ENCODE measurements at places on chromosomes 4 and X.

DNA sequence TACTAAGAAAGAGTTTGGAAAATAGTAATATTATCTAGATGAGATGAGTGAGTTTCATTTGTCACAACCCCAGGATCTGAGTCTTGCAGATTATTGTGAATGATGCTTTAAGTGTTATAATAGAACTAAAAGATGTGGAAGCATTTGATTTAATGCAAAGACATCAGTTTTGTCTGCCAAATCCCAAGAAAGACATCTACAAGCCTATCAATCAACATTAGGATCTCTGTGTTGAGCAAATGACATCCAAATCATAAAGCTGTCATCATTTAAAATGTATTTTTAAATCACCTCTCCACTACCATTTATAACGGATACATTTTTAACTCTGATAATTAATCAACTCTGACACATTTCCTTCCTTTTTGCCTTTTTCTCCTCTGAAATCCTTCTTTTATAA lies 310.8 kb upstream of the SLIT2 start:
- no peak for DNase-seq

DNA sequence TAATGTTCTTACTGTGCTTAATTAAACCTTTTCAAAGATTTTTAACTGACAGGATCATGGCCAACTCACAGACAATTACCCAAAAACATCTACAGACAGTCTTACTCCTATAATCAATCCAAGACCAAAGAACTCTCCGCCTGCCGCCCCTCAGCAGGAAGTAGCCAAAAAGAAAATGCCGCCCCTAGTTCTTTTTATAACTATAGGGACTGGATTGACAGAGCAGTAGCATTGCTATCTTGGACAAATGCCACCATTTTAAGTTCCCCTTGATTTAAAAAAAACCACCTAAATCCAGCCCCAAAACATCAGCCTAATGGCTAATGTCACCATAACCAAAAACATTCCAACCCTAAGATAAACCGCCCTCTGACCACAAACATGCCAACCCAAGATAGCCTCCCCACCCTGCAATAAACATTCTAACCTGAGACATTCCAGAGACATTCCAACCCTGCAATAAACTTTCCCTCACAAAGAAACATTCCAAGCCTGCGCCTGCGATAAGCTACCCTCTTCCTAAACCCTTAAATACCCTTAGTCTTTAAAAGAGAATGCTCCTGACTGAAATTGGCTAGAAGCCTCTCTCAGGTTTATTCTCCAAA lies 77.0 kb downstream of the COQ2 start:
- no peak for DNase-seq

DNA sequence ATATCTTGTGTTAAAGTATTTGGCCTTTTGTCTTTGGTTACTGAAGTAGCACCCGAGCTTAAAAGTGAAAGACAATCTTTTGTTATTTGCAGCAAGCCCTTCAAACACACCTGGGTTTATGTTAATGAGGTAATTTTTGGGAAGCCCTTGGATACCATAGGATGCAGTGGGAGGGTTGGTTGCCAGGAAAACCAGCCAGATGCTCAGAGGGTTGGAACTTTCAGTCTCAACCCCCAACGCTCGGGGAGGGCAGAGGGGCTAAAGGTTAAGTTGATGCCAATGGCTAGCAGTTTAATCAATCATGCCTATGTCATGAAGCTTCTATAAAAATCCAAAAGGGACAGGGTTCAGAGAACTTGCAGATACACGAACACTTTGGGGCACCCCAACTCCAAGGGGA lies 17.2 kb upstream of the GPR173 start:
- no peak for DNase-seq

GRCh38 chr4:90570615-90571014 lies 443.4 kb downstream of the CCSER1 start:
- no peak for DNase-seq

- DNase-seq, result no peak
These were observed 1017.6 kb upstream of the HS3ST1 start for GRCh38 chr4:12446256-12446655.

DNA sequence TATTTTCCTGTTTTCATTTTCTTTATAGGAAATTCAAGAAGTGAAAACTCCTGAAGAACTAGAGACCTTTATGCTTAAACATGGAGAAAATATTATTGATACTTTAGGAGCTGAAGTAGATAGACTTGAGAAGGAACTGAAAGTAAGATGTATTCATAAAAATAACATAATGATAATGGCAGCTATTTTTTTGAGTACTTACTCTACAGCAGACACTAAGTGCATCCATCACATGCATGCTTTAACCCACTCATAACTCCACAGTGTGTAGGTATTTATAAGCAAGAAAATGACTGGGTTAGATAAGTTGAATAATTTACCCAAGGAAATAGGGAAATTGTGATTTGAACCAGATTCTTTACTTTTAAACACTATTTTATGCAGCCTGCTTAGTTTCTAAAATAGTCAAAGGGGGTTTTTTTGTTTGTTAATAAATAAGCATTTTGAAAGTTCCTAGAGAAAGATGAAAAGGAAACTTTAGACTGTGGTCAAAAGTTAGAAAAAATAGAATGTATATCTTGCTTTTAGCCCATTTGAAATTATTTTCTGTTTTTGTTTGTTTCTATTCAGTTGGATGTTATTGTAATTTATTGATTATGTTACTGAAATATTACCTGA lies 74.2 kb downstream of the BEND4 start:
- DNase-seq, result no peak

DNA sequence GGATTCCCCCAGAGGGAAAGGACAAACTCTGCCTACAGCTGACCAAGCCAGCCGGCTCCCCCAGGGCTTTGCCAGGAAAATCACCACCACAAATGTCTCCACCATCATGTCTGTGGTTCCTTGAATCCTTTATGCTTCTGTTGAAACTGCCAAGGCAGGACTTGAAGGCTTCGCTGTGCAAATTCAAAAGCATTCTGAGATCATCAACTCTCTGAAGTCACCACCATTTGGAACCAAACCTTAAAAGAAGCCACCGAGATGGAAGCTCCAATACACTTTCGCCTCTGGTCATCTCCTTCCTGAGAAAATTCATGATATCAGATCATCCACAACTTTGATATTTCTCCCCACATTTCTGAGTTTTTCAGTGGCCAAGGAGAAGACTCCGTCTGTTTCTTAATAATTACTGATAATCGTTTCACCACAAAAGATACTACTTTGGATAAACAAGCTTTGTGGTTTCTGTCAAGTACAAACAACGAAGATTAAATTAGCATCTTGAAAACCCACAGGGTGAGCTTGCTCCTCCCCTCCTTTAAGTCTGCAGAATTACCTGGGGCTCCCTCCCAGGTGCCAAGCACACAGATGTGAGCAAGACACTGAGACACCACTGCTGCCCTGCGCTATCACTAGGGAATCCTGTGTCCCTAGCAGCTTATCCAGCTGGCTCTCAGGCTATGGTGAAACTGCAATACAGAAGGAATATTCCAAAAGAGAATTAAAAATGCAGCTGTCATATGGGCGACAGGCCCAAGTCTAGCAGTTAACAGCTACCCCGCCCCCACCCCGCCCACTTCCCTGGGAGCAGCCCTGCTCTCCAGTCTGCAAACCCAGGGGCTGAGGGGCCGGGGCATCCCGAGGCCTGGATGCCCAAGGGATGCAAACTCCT lies 125.0 kb upstream of the TBL1X start:
- DNase-seq, result no peak

GRCh38 chr4:7978489-7978888 lies 38.8 kb upstream of the AFAP1 start:
- no peak for DNase-seq

- no peak for DNase-seq
These were observed 350.9 kb upstream of the F9 start for GRCh38 chrX:139179592-139179991.

- DNase-seq, result no peak
These were observed 79.4 kb downstream of the RLIM start for GRCh38 chrX:74535086-74535407.

GRCh38 chr4:80093563-80093962 lies 20.5 kb upstream of the ANTXR2 start:
- DNase-seq, result no peak

DNA sequence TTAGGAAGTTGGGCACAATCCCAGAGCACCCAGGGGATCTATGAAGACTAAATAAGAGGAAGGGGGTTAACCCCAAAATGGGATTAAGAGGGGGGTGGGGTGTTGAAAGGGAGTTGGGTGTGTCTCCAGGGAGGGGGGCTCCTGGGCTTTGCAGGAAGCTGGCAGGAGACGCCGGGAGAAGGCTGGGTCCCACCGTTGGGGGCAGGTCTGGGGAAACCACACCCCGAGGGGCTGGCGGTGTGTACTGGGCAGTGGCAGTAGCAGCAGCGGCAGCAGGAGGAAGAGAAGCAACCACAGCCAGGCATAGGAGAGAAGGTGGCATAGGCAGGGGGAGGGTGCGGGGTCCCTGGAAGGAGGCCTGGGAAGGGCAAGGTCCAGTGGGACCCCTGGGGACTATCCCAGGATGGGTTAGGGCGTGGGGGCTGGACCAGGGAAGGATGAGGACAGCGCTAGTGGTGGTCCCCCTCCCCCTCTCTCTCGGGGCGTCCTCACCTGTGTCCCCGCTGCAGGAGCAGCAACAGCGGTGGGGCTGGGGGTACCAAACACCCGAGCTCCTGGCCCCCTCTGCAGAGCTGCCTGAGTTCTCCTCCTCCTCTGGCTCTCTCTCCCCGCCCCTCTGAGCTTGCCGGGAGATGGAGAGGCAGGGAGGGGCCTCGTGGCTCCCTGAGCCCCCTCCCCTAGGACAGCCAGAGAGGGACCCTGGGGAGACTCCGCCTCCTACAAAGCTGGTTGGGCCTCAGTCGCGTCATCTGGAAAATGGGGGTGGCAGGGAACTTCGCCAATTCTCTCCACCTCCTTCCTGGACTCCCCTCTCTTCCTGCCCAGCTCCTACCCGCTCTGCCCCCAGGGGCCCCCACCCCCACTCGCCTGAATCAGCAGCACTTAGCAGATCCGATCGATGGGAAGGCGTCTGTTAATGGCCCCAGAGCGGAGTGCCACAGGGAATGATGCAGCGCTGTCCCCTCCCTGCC lies at the start of gene KCND1:
KCND1 (minus strand) TSS at position 596 of the 971 bp plus-strand sequence. CDS start 1,573 bp downstream, outside the sequence.
- no peak for DNase-seq

DNA sequence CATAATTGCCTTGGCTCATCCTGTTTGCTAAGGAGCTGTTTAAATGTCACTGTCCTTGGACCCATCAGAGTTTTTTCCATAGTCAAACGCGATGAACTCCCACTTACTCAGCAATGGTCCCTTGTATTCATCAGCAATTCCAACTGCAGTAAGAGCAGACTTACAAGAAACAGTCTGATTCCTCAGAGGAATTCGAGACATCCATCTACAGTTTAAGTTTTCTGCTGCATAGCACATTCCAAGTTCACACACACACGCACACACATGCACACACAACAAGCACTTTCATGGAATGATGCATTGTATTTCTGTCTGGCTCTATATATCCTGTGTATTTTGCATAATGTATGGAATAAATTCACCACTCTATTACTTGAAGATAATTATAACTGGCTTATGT lies 32.7 kb upstream of the TMEM150C start:
- DNase-seq, result no peak

Measured in stimulated activated CD8-positive, alpha-beta memory T cell treated with anti-CD3 and anti-CD28 coated beads, Interleukin-15, amount 100 ng/mL, for 24 hours (primary cell).